Esophagus squamous epithelium (tissue), 5 donors: ENCODE measurements at places on chromosomes 6 and 20. TPM values are rescaled to one million over a fixed set of nuclear protein-coding genes. Genes with fewer than 3 reads are reported as not detected.

DNA sequence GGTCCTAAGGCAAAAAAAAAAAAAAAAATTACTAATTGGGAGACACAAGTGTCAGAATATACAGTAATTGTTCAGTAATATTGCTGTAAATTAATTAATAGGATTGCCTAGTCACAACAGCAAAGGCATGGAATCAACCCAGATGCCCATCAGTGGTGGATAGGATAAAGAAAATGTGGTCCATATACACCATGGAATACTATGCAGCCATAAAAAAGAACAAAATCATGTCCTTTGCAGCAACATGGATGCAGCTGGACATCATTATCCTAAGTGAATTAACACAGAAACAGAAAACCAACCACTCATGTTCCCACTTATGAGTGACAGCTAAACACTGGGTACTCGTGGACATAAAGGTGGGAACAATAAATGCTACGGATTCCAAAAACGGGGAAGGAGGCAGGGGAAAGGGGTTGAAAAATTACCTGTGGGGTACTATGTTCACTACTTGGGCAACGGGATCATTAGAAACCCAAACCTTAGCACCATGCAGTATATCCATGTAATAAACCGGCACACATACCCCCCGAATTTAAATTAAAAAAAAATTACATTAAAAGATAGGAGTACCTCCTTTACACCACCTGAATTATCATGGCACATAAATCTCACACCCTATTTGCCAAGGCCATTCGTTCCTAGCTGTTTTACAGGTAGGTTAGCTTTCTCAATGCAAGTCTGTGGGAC, 689 bp upstream of the PFDN4 start:
- no peak for DNase-seq

GRCh38 chr20:19347943-19348456, 135.6 kb downstream of the SLC24A3 start:
- no peak for DNase-seq

DNA sequence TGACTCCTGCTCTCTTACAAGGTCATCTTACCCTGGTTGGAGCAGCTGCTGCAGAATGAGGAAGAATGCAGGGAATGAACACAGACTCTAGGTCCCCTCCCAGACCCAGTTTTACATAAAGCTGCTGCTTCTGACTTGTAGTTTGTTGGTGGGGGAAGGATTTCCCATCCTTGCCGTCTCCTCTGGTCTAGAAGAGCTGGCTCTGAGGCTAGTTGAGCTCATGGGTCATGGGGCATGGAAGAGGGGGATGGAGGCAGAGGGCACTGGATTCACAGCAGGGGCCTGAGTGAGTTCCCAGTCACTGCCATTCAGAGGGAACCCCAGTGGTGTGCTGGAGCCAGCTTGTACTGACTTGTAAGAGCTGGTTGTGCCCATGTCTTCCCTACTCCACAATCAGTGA, 9.2 kb upstream of the GUCA1A start:
- DNase-seq: no peak

GRCh38 chr6:52726741-52727535, 36.3 kb downstream of the GSTA2 start:
- no peak for DNase-seq

DNA sequence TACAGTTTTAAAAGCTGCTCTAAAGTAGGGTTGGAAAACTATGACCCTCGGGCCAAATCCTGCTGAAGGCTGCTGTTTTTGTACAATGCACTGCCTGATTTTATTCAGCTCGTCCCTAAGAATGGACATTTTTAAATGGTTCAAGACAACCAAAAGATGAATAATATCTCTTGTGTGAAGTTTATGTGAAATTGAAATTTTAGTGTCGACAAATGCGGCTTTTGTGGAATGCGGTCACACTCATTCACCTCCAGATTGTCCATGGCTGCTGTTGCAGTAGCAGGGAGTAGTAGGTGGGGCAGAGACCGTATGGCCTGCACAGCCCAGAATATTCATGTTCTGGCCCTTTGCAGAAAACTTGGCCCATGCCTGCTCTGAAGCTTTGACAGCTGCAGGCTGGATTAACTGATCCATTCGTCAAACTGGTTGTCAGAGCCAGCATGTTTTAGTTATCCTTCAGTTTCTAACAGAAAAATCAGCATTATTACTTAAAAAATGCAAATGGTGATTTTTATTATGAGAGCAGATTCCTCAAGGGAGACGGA, 91.6 kb downstream of the PSMG4 start:
- no peak for DNase-seq

The ZNF334 gene
- 1.1 TPM for total RNA-seq

- no peak for DNase-seq
Observed at GRCh38 chr6:108807928-108808327, 40.3 kb upstream of the ARMC2 start.

The VGLL2 gene
- not detected for total RNA-seq

DNA sequence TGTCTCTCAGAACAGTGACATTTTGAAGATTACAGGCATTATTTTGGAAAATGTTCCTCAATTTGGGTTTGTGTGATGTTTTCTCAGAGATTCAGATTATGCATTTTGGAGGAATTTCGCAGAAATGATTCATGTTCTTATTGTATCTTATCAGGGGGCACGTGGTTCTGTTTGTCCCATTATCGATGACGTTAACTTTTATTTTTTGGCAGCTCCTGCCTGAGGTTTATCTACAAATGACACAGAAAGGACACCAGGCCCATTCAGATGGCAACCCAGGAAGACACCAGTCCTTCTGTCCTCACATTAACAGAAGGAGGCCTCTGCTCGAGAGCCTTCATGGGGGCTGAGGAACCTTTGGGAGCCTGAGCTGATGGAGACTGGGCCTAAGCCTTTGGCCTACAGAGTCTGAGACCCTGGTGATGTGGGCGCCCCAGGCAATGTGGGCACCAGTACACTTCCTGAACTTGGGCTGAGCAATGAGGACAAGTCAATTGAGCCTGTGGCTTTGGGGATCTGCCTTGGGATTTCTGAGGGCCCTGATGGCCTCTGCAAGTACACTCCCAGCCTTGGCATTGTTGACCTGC, 41.2 kb upstream of the EZR start:
- no peak for DNase-seq

DNA sequence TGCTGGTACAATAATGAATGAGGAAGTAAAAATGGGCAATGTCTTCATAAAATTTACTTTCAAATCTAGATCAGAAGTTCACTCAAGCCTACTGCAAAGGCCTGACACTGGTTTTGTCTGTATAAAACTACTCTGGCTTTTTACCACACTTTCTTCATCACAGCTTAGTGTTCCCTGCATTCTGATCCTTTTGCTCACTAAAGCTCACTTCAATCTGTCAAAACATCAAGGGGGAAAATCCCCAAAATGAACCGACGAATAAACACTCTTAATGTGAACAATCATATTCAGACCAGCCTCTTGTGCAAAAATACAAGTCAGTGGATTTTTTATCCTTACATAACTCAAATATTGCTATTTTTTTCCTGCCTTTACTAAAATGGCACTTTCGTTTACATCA, 98.5 kb downstream of the PRDM1 start:
- no peak for DNase-seq

GRCh38 chr6:13851330-13851729, 37.0 kb upstream of the MCUR1 start:
- DNase-seq: no peak

GRCh38 chr20:55360895-55361294, 644.4 kb downstream of the CBLN4 start:
- no peak for DNase-seq

The MMP24 gene
- total RNA-seq: not detected

DNA sequence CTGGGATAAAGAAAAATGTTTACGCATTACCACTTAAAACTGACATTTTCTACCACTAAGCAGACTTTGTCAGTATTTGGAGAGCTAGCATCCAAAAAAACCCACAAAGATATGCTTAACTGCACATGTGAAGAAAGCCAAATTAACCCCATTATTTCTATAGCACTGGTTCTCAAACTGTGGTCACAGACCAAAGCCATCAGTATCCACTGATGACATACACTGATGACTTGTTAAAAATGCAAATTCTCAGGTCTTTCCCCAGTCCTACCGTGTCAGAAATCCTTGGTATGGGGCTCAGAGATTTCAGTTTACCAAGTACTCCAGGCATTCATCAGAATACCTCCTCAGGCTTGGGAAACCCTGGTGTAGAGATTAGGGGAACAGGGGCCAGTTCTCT, 230.2 kb downstream of the PTPRK start:
- DNase-seq: no peak

The RBCK1 gene
- total RNA-seq: 79.8 TPM

- no peak for DNase-seq
Observed at GRCh38 chr6:97129106-97129505, 153.9 kb downstream of the MMS22L start.

GRCh38 chr6:2576499-2576898, 174.2 kb downstream of the MYLK4 start:
- DNase-seq: no peak

- DNase-seq: no peak
Observed at GRCh38 chr6:40727271-40727670, 140.1 kb upstream of the LRFN2 start.

The GPR63 gene
- 0.11 TPM for total RNA-seq

- no peak for DNase-seq
Observed at GRCh38 chr20:57435105-57435497, 43.9 kb downstream of the RBM38 start.

The PMEPA1 gene
- 2.2 TPM for total RNA-seq

DNA sequence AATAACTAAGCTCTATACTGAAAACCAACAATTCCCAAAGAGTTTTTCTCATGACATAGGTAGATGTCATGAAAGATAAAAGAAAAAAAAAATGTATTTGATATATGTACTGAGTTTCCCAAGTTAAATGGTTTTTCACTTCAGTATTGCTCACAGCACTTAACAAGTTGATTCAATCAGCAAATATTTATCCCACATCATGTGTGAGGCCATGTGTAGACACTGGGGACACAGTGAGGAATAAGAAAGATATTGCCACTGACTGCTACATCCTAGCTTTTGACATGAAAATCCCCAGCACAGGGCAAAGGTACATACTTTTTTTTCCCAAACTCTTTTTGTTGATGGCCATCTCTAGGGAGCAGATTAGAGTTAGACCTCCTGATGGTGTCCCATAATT, 25.3 kb downstream of the SPTLC3 start:
- DNase-seq: no peak

The SLC22A16 gene
- total RNA-seq: not detected

- DNase-seq: no peak
Observed at GRCh38 chr20:24786646-24787045, 162.4 kb upstream of the CST7 start.

DNA sequence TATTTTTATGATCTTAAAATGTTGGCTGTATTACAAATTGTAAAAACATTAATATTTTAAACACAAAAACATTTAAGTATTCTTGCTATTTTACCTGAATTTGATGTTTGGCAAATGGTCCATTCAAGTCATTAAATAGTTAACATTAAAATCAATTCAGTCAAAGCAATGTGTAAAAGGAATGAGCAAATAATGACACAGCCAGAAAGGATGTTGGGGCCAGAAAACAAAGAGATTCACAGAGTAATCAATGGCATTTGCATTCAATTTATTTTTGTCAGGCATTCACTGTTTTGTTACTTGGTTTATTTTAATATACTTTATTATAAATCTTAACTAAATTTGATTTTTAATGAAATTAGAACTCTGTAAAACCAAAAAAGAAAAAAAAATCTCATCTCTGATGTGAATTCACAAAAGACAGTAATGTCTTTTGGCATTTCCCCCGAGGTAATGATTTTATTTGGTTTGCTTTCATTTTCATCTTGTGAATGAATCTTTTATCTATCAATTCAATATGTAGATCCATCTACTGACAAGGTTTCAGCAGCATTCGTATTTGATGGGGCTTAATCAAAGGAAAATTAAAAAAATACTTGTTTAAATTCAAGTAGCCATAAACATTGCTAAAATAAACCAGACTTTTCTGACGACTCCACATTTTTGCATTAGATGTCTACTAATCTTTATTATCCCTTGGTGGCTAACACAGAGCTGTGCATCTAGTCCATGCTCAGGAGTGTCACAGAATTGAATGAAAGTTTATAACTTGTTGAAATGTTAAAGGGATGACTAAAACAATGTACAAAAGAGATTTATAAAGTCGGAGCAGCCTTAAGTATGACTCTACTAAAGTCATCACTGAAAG, 866.7 kb upstream of the GJE1 start:
- DNase-seq: no peak

The UBE2C gene
- 17.8 TPM for total RNA-seq

GRCh38 chr6:14706378-14706929, 539.4 kb upstream of the JARID2 start:
- DNase-seq: no peak

DNA sequence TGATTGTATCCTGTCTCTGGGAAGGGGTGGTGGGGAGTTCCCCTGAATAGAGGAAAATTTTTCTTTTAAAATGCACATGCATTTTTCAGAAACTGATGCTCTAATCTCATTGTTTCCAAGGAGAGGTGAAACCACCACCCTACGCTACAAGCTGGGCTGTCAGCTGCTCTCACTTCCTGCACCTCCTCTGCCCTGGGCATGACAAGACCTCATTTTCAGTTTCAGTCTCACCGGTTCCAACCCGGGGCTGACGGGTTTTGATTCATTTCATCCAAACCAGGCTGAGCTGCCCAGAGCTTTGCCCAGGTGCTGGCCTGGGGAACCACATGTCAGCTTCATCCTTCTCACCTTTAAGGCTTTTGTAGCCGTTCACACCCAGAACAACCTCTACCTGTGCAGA, 99.7 kb downstream of the EYA2 start:
- no peak for DNase-seq

The PRR18 gene
- not detected for total RNA-seq

The CNKSR3 gene
- total RNA-seq: 12.6 TPM

- DNase-seq: no peak
Observed at GRCh38 chr20:52643034-52643433, 329.1 kb upstream of the TSHZ2 start.

DNA sequence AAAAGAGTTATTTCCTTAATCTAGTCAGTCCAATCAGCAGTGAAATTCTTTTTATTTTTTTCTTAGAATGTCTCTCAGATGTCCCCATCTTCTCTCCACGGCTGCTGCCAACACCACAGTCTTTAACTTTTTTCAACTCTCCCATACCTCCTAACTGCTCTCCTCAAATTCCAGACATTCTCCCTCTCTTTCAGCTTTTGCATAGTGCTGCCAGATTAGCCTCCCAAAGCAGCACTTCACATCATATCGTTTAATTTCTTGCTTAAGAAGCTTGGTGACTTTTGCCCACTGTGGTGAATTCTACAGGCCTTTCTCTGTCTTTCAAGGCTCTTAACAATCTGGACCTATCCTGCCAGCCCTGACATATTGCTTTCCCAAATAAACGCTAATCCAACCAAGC, 233.4 kb downstream of the UST start:
- DNase-seq: no peak

DNA sequence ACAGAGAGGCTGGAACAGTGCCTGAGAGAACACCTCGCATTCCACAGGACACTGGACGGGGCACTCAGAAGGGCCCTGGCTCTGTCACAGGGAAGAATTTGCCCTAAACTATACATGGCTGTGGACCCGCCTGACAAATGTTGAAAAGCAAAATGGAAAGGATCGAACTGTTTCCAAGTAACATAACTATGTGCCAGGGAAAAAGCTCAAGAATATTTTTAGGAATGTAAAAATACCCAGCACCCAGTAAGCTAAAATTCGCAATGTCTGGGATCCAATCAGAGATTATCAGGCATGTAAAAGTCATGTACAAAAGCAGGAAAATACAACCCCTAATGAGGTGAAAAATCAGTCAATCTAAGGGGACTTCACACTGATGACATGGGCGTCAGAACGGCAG, 215.9 kb downstream of the TTLL2 start:
- DNase-seq: no peak

- no peak for DNase-seq
Observed at GRCh38 chr6:149003560-149003959, 256.7 kb downstream of the UST start.

The PROCR gene
- total RNA-seq: 12.3 TPM

The MATN4 gene
- 0.09 TPM for total RNA-seq

- DNase-seq: no peak
Observed at GRCh38 chr20:5195655-5196054, 68.8 kb downstream of the CDS2 start.
